Naive B cell (primary cell): ENCODE measurements at places on chromosomes 6 and 20. TPM values are rescaled to one million over a fixed set of nuclear protein-coding genes. Genes with fewer than 3 reads are reported as not detected.

- no peak for DNase-seq
- H3K4me3 ChIP-seq: no peak overlapping the region
- H3K27me3 ChIP-seq: peaks cover 7% of the 10 kb centered on the region
- no peaks in the 10 kb centered on the region for H3K36me3 ChIP-seq
- H3K27ac ChIP-seq: no peak overlapping the region
Observed at GRCh38 chr6:169289619-169290339, 36.1 kb upstream of the THBS2 start.

GRCh38 chr20:57013217-57013616, 253.2 kb downstream of the BMP7 start:
- peaks cover 17% of the 10 kb centered on the region for H3K27me3 ChIP-seq
- DNase-seq: no peak
- H3K4me1 ChIP-seq: no peaks in the 10 kb centered on the region
- no peak overlapping the region for H3K27ac ChIP-seq
- no peaks in the 10 kb centered on the region for H3K36me3 ChIP-seq

CTAGE9 gene
- polyA plus RNA-seq: not detected

HTR1E gene
- polyA plus RNA-seq: not detected
